ENCODE measurements at places on chromosomes 3 and 15.

GRCh38 chr15:49712846-49713450 is 92.1 kb downstream of the DTWD1 start:
- peak; percentile 24 for DNase-seq

DNA sequence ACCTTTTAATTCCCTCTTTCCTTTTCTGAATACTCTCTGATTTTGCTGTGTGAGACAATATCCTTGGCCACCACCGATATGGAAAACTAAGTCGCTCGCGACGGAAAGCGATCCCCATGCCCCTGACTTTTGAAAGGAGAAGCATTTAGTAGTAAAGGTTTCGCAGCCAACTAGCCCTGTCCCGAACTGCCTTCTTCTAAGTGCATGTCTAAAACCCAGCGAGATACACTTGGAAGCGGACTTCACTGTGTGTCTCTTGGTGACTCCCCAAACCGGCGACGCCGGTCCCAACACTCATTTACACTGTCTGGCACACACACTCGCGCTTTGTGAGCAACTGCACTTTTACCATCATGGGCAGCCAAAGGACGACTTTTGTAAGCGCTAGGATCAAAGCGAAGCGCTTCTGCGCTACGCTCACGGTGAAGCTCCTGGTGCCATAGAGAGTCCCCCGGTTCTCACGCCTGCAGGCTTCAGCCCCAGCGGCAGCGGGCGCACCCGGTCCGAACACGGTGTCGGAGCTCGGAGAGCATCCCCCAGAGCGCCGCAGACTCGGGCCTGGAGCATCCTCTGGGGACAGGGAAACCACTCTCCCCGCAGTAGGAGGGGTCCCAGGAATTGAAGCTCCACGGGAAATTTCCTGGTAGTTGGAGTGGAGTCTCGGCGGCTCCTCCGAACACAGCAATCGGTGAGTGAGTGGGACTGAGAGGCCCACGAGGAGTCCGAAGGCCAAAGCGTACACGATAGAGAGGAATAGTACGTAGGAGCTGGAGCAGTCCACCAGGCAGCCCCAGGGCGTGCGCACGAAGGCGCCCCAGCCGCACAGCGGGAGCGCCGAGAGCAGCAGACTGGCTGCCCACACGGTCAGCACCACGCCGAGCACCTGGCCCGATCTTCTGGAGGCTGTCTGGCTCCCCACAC is 1.4 kb downstream of the GPR149 start:
- no peak for DNase-seq

GRCh38 chr15:99436542-99437314 is 129.1 kb upstream of the MEF2A start:
- DNase-seq, result no peak

DNA sequence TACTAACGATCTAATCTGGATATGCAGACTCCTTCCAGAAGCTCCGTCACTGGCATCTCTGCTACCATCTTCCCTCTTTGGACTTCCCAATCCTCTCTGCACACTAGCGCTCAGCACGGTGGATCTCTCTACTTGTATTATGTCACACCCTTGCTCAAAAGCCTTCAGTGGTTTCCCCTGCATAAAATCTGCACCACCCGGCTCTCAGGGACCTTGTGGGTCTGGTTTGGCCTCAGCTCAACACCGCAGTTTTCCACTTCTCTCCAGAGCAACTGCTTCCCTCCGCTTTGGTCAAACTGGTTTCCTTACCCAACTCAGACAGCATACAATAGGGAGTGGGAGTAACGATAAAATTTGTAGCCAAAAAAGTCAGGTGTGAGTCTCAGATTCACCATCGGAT is 30.7 kb upstream of the HES1 start:
- DNase-seq, result no peak

DNA sequence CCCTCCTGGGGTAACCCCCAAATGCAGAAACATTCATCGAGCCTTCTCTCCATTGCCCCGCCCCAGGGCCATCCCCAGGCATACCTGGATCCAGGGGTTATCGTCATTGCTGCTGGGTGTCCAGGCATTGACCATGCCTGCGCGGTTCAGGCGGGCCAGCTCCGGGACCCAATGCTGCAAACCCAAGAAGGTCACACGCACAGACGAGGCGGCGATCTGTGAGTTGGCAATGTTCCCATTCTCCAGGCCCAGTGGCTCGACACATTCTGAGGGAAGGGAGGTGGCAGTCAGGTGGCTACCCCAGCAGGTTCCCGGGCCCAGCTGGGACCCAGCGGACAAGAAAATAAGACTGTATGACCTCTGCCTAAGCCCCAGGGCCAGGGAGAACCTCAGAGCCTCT is 6.1 kb downstream of the MFGE8 start:
- no peak for DNase-seq

- DNase-seq, result no peak
Observed at GRCh38 chr3:188788621-188789081, 383.1 kb upstream of the TPRG1 start.

- DNase-seq, result no peak
Observed at GRCh38 chr15:85642065-85642692, 152.5 kb downstream of the KLHL25 start.

GRCh38 chr15:60713119-60714084 is 234.5 kb upstream of the ICE2 start:
- DNase-seq, result no peak

DNA sequence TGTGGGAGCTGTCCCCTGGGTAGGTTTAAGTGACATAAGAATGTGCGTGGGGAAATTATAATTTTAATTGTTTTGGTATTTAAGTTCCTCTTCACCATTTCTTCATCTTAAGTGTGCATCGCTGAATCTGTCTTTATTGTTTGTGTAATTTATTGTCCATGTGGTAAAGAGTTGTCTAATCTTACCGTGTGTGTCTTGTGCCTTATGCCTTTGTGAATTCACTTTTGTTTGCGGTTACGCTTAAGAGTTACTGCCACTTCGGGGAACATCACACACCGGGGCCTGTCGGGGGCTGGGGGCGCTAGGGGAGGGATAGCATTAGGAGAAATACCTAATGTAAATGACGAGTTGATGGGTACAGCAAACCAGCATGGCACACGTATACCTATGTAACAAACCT is 767 bp downstream of the WDR48 start:
- no peak for DNase-seq

- no peak for DNase-seq
Observed at GRCh38 chr3:196611761-196612483, 27.6 kb upstream of the NRROS start.

DNA sequence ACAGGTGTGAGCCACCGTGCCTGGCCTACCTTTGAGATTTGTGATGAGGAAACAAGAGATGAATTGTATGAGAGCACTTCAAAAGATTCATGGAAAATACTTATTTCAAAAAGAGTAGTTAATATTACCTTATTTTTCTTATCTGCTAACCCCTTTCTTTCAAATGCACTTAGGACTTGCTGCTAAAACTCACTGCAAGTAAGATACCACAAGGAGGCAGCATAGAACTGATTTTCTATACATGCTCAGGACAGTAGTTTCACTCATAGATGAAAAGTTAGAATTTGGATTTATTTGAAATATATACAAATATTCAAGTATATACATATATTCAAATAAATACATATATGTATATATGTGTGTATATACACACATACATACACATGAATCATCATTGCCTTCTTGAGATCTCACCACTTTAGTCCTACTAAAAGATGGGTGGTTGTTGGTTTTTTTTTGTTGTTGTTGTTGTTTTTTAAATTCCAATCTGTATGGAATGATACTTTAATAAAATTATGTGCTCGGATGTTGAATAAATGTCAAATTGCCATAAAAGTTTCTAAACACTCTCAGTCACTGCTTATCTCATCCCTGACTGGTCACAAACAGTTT is 2.4 kb downstream of the CCNDBP1 start:
- DNase-seq, result no peak

GRCh38 chr15:37823601-37824275 is 110.7 kb upstream of the TMCO5A start:
- no peak for DNase-seq

DNA sequence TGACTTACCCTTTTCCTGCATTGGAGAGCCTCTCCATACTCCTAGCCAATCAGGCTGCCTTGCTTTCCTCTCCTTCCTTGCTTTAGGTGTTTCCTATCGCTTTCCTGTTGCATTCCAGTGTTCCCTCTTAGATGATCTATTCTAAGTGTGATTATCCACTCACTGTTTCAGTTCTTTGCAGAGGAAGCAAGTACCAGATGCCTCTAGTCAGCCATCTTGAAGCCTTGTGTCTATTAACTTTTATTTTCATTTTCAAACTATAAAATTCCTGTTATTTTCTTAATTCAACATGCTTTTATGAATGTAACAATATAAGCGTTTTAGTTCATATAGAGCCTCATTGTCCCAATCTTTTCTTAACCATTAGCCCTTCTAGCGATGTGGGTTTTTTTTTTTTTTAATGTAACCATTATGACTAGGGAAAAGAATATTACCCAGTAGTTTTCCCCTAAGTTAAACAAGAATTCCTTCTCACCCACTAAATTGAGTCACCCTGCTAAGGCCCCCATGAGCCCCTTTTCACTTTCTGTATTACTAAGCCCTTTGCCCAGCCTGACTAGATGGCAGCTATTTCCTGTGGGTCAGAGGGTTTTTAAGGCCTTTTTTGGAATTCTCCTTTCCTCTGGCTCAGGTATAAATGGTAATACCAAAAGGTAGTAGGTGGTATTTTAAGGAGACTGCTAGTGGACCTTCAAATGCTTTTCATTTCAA is 229.4 kb upstream of the CTNNB1 start:
- no peak for DNase-seq

- DNase-seq, result no peak
Observed at GRCh38 chr15:80182611-80183261, 29.9 kb downstream of the FAH start.

GRCh38 chr15:73454096-73454495 is 11.1 kb downstream of the REC114 start:
- DNase-seq, result no peak

DNA sequence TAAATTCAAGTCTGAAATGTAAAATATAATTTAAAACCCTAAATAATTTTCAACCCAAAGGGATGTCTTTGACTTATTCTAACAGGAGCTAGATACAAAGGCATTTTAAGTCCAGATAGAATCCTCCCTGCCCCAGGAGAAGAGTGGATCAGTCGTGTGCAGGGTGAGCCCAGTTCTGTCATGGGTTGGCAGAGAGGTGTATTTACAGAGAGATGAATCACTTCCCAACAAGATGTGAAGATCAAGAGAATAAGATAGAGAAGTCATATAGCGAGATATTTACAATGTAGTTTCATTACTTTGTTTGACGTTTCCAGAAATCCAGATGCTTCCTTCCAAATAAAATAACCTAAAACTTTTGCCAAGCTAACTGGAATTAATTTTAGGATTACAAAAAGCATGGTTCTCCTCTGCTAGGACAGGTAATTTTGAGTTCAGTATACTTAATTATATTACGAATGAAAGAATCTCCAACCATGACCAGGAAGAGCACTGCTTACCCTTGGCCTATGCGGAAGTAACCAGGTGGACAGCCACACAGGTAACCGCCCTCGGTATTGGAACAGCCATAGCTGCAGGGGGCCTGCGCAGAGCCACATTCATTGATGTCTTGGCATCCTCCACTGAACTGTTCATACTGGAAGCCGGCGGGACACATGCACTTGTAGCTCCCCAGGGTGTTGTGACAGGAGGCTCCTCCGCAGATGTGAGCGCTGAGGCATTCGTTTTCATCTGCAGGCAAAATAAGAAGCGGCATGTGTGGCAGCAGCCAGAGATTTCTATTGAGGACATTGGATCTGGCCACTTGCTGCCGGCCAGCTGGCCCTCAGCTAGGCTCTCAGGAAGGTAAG is 84.0 kb downstream of the DUT start:
- DNase-seq, result no peak

DNA sequence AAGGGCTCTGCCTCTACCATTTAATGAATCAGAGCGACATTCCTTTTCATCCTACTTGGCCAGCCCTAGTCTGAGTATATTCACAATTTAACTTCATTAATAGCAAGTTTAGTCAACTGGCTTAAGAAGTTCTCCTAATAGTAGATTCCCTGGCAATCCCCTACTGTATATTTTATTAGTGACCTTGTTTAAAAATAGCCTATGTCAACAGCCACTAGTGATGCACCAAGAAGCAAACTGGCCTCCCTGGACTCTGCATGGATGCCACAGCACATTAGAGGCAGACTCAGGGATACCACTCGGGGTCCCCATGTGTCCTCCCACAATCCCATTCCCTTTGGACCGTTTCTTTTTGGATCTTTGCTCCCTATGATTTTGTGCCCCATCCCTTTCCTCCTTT is 83.6 kb downstream of the THSD4 start:
- DNase-seq, result no peak

- no peak for DNase-seq
Observed at GRCh38 chr3:49781415-49782199, 4.7 kb downstream of the IP6K1 start.

GRCh38 chr3:52704611-52705437 is 767 bp downstream of the GLT8D1 start:
- no peak for DNase-seq

GRCh38 chr3:137807998-137808397 is 43.9 kb downstream of the SOX14 start:
- DNase-seq, result no peak

GRCh38 chr3:172524611-172525010 is 1.4 kb upstream of the TNFSF10 start:
- no peak for DNase-seq

DNA sequence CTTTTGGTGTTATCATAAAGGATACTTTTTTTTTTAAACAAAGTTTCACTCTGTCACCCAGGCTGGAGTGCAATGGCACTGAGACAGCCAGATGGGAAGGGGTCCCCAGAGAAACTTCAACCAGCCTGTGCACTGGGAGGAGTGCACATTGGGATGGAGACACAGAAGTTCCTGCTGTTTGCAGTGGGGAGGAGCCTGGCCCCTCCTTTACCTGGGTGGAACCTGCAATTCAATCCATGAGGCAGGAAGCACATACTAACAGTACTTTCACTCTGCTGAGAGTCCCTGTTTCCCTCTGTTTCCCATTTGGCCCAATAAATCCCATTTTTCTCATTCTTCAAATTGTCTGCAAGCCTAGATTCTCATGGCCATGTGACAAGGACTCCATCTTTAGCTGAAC is 42.3 kb upstream of the LHFPL4 start:
- no peak for DNase-seq

GRCh38 chr3:140854961-140855360 is 86.7 kb upstream of the SLC25A36 start:
- no peak for DNase-seq

- no peak for DNase-seq
Observed at GRCh38 chr3:85604641-85605040, 645.9 kb downstream of the CADM2 start.

- DNase-seq, result no peak
Observed at GRCh38 chr3:19539518-19540392, 391.4 kb downstream of the KCNH8 start.

GRCh38 chr3:88142094-88142624 is 7.6 kb upstream of the C3orf38 start:
- no peak for DNase-seq
